GM12891 (cell line): ENCODE measurements at places on chromosomes 6 and 20.
A peak's percentile ranks its signal among the peaks of the same experiment; 100 is the strongest.

- no peak for DNase-seq
These were observed 21.6 kb upstream of the MAFB start for GRCh38 chr20:40710603-40711002.

DNA sequence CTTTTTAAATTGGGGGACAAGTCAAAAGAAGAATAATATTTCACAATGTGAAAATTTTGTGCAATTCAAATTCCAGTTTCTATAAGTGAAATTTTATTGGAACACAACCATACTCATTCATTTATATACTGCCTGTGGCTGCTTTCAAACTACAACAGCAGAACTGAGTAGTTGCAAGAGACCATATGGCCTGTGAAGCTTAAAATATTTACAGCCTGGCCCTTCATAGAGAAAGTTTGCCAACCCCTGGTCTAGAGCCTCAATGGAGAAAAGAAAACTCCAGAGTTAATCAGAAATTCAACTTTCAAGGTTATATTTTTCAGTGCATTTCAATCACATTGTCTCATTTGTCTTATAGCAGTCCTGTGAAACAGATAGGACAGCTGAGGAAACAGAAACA lies 26.6 kb upstream of the FBXO9 start:
- no peak for DNase-seq

GRCh38 chr6:14612016-14612980 lies 494.7 kb downstream of the CD83 start:
- DNase-seq, result no peak

GRCh38 chr6:120320481-120321162 lies 971.1 kb upstream of the MAN1A1 start:
- no peak for DNase-seq

- DNase-seq, result no peak
These were observed 193.0 kb downstream of the BTBD3 start for GRCh38 chr20:12110711-12111110.

GRCh38 chr20:58587467-58587866 lies 63.6 kb upstream of the STX16 start:
- no peak for DNase-seq

DNA sequence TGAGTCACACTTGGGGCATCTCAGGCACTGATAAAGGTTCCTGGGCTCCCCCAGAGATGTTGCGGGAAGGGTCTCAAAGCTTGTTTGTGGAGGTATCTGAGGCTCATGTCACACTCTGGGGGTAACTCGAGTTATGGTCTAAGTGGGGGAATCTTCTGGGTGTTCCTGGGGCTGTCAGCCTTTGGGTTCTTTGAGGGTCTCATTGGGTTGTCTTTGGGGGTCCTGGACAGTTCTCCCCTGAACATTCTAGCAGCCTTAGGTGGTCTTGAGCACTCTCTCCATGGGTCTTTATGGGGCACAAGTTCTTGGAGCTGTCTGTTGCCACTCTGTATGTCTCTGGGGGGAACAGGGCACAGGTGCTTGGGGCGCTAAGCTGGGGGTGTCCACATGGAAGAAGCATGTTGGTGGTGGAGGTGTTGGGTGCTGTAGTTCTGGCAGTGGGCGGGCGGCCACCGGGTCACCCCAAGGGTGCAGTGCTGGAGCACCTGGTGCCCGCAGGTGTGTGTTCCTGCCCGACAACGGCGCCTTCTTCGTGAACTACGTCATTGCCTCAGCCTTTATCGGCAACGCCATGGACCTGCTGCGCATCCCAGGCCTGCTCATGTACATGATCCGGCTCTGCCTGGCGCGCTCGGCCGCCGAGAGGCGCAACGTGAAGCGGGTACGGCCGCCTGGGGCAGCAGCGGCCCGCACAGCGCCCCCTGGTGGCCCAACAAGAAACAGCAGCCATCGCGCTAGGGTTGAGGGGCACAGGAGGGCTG lies 7.1 kb upstream of the CAPN11 start:
- DNase-seq, result peak; percentile 91

DNA sequence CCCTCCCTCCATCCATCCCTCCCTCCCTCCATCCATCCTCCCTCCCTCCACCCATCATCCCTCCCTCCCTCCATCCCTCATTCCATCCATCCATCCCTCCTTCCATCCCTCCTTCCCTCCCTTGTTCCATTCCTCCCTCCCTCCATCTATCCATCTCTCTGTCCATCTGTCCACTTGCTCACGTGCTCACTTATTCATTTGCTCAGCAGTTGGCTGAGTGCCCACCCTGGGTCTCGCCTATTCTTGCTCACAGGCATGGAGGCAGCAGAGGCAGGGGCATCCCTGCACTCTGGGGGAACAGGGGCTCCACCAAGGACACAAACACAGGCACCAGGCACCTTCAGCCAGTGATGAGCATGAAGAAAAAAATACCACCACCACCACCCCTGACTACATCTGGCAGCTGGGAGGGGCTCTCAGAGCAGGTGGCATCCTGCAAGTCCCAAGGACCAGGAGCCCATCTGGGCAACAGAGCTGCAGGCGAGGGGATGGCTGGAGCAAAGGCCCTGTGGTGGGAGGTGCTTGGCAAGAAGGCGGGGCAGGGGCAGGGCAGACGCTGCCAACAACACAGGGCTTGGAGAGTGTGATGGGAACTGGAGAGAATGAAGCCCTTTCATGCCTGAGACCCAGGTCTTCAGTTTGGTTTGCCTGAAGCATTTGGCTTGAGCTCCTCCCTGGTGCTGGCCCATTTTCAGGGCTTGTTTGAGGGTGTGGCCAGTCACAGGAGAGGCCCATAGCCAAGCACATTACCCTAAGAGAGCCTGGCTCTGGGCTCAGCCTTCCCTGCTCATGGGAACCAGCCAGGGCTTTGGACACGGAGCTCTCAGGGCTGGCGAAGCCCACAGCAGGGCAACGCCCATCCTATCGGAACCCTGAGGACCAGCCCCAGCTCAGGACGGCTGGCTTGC lies 40.2 kb upstream of the MRGBP start:
- DNase-seq, result no peak

DNA sequence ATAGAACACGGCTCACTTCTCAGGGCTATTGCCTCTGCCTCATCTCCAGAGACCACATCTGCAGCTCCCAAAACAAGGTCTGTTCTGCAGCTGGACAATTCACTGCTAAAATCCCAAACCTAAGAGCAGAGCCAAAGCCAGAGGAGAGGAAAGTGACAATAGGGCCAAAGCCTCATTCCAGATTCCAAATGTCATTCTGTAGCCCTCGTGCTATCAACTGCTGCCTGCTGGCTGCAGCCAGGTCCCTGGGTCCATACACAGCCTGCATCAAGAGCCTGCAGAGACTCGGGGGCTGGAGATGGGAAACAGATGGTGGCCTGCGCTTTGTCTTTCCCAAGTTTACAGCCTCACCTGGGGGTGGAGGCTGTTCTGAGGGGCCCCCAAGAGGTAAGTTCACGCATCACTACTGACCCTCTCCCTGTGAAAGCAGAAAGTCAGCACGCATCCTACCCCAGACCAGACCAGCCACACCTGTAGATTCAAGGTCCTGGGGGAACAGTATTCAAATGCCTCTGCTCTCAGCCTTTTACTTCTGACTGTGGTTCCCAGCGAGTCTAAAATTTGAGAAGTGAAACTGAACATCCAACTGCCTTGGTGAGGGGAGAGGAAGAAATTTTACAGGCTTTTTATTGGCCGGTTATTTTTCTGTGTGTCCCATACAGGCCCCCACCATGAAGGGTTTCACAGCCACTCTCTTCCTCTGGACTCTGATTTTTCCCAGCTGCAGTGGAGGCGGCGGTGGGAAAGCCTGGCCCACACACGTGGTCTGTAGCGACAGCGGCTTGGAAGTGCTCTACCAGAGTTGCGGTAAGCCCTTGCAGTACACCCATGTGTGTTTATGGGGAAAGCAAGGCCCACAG lies at the start of gene LY86:
Gene LY86 (plus strand): TSS at position 657 of the 860 bp plus-strand sequence. CDS start 15 bp downstream, at position 672.
- no peak for DNase-seq

GRCh38 chr20:25246182-25246999 lies 1.5 kb upstream of the PYGB start:
- DNase-seq, result no peak

DNA sequence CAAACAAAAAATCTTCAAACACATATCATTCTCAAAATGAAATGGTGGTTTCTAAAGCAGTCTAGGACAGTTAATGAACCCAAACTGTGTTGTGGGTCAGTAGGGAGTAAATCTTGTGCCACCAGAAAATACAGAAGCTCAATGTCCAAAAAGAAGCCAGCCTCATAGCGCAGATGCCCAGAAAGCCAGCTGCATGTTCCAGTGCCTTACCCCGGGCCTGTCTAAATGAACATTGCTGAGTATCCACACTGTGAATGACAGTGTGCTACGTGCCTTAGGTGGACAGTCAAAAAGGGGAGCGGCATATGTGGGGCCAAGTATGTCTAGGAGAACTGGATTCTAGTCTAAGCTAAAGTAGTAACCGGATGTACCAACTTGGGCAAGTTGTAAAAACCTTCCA lies 10.9 kb downstream of the FYN start:
- no peak for DNase-seq

DNA sequence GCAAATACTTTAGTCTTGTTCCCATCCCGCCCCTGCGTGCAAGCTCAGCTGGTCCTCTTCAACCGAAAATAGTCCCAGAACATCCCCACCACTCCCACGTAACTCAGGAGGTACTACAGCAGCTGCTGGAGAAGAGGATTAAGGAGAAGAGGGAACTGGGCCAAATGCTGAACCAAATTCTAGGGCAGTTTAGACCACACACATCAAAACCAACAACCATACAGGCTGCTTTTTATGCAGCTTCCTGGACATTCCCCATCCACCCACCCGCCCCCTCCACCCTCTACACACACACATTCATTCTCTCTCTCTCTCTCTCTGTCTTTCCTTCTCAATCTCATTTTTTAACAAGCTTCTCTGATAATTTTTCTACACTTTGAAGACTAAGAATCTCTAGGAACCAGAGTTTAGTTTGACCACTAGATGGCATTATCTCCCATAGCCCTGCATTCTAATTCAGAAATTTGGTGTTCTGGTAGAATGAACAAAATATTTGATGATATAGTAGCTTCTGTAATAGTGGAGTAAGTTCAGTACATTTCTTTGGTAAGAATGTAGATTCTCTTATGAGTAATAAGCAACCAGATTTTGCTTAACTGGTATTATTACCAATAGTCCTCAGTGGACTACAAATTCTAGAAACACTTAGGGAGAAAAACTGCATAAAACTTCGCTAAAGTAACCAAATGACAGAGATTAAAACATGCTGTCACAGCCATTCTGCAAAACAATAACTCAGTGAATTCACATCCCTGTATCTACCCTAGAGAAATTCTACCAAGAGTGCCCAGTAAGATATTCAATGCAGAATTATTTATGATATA lies 52.1 kb upstream of the BEND6 start:
- no peak for DNase-seq

- DNase-seq, result no peak
These were observed 40.7 kb downstream of the PLCB4 start for GRCh38 chr20:9109566-9109965.

GRCh38 chr6:8218861-8219260 lies 116.5 kb upstream of the EEF1E1 start:
- DNase-seq, result no peak

- no peak for DNase-seq
These were observed 1278.0 kb upstream of the MAP3K7 start for GRCh38 chr6:91864911-91865310.

DNA sequence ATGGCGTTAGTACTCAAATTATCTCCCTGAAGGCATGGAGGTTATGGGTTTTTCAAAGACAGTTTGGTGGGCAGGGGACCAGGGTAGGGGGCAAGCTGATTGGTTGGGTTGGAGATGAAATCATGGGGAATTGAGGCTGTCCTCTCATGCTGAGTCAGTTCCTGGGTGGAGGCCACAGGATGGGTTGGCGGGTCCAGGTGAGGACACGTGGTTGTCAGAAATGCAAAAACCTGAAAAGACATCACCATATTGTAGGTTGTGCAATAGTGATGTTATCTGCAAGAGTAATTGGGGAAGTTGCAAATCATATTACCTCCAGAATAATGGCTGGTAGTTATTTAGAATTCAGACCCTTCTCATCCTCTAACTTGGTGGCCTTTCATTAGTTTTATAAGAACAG lies 30.1 kb downstream of the GPX6 start:
- no peak for DNase-seq

DNA sequence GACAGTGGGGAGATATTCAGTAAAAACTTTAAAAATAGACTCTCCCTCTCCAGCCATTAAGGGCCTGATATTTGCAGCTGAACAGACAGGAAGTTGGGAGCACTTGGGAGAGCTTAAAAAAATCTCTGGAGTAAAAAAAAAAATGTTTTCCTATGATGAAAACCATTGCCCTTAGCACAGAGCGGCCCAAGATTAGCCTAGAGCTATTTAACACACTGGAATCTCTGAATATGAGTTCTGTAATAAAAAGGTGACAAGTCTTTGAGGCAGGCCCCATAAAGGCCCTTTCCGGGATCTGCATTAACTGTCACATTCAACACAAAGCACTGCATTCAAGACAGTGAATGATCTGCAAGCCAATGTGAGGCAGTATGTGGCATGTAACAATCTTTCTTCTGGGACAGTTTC lies 393.7 kb downstream of the ZFAND3 start:
- no peak for DNase-seq

DNA sequence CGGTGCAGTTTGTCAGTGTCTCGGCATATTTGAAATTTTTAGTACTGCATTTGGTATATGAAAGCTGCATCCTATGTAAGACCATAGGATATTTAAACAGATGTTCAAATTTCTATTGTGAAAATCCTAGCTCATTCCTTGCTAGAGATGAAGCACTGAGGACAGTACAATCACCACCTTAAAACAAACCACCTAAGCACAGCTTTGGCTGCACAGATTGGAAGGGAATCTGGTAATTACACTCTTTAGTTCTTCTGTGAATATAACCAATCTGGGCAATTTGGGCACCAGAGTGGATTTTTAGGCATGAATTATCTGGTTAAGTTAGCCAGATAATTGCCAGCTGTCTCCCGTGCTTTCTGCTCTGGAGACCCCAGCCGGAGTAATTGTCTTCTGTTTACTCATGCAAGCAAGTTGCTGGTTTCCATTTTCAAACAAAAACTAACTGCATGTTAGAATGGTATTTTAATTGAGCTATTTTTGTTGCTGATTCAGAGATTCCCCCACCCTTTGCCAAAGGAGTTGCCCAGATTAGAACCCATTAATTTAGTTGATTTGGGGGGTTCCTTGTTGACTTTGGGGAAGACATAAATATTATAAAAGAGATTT lies 36.9 kb downstream of the E2F3 start:
- no peak for DNase-seq

- DNase-seq, result no peak
These were observed 155.8 kb downstream of the TSHZ2 start for GRCh38 chr20:53128004-53128403.

DNA sequence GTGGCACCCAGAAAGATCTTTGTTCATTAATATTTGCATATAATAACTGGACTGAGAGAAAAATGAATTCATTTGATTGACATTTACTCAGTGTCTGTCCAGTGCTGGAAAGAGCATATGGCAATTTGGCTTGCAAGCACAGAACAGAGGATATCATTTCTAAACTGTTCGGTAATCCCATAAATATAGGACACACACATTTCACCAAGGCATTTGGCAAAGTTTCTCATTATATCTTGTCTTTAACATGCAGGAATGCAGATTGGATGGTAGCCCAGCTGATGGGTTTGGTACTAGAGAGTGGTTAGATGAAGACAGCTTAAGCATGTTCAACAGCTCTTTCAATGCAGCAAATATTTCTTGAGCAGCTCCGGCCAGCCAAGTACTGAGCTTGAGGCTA lies 259.2 kb downstream of the PRKN start:
- no peak for DNase-seq
